Fibroblast of lung (primary cell): ENCODE measurements at places on chromosomes 3 and 15. TPM values are rescaled to one million over a fixed set of nuclear protein-coding genes. Genes with fewer than 3 reads are reported as not detected.

The SCG5 gene
- 39.8 and 46.2 TPM in 2 replicates for total RNA-seq

The PIERCE2 gene
- total RNA-seq = 2.3 and 3.1 TPM in 2 replicates

The PP2D1 gene
- not detected in 2 replicates for total RNA-seq

The PLCB2 gene
- under 0.01 TPM in 2 replicates for total RNA-seq

The RARRES1 gene
- total RNA-seq = 93.3 and 547 TPM in 2 replicates

The GHRL gene
- not detected in 2 replicates for total RNA-seq

The CPN2 gene
- not detected in 2 replicates for total RNA-seq

The CSPG5 gene
- under 0.01 and 0.17 TPM in 2 replicates for total RNA-seq

The RPUSD2 gene
- 11.6 and 13.1 TPM in 2 replicates for total RNA-seq

The ZNF860 gene
- under 0.01 and 0.50 TPM in 2 replicates for total RNA-seq

The ZIC4 gene
- not detected in 2 replicates for total RNA-seq

The SMAD6 gene
- 8.7 and 8.9 TPM in 2 replicates for total RNA-seq

The OR5K2 gene
- total RNA-seq = not detected in 2 replicates

The SHF gene
- total RNA-seq = 3.3 and 3.6 TPM in 2 replicates

The ZNF620 gene
- 1.3 and 1.5 TPM in 2 replicates for total RNA-seq

The SAMMSON gene
- under 0.01 TPM in 2 replicates for total RNA-seq

The DLL4 gene
- total RNA-seq = under 0.01 TPM in 2 replicates

The TGM4 gene
- total RNA-seq = not detected in 2 replicates

The GPR171 gene
- total RNA-seq = not detected in 2 replicates

The PLSCR2 gene
- total RNA-seq = 0.17 TPM in 1 of 2 replicates, not detected in the other

The GP5 gene
- under 0.01 and 0.17 TPM in 2 replicates for total RNA-seq

The SAXO2 gene
- 0.66 and 1.8 TPM in 2 replicates for total RNA-seq

The GATM gene
- 0.17 and 0.26 TPM in 2 replicates for total RNA-seq

The SERPINI2 gene
- not detected in 2 replicates for total RNA-seq

The LSMEM2 gene
- not detected in 2 replicates for total RNA-seq

The FBLN2 gene
- total RNA-seq = 138 and 184 TPM in 2 replicates

The TMEM108 gene
- total RNA-seq = under 0.01 and 0.17 TPM in 2 replicates
